ENCODE measurements at places on chromosomes 13 and 19. TPM values are rescaled to one million over a fixed set of nuclear protein-coding genes. Genes with fewer than 3 reads are reported as not detected.

The SYT5 gene
- not detected for total RNA-seq

DNA sequence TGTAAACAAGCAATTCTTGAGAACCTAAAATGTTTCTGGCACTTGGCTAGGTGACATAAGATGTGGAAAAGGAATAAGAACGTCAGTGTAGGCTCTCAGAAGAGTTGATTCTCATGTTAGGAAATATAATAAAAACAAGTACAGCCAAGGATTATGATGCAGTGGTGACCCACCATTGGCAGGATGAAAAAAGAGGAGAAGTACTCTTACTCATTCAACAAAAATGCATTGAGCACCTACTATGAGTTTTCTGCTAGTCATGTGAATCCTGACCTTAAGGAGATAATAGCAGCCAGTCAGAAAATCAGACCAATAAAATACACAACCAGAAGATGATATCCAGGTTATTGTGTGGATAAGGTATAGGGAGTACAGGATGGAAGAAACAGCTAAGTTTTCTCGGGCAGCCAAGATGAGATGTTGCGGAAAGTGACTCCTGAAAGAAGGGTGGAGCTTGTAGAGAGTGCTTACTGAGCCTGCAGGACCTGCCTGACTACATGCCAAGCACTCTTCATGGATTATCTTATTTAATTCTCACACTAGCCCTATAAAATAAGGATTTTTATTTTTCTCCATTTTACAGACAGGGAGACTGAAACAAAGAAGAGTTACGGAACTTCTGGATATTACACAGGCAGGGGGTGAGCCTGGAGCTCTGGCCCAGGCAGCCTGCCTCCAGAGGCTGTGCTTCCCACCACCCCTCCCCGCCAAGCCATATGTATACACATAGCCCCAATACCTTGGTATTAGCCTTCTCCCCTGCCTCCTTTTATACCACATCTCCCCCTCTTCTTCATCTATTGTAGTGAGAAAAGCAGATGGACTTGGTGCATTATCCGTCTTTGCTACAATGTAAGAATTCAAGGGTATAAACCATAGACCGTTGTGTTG, 58.0 kb downstream of the TGDS start:
- DNase-seq: no peak

DNA sequence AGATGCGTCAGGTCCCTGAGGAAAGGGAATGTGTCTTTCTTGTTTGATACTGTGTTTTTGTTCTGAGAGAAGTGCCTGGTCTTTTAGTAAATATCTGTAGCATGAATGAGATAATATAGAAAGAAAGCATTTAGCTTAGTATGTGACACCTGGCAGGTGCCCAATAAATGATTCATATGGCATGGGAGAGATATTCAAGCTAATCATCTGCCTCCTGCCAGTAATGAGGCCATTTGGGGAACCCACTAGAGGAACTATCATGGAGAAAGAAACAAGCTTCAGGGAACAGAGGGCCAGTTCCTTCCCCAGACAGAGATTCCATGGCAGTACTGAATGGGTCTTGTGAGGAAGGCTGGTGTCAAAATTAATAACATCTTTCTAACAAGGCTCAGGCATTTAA, 603.9 kb downstream of the DCT start:
- no peak for DNase-seq

The GNG8 gene
- not detected for total RNA-seq

DNA sequence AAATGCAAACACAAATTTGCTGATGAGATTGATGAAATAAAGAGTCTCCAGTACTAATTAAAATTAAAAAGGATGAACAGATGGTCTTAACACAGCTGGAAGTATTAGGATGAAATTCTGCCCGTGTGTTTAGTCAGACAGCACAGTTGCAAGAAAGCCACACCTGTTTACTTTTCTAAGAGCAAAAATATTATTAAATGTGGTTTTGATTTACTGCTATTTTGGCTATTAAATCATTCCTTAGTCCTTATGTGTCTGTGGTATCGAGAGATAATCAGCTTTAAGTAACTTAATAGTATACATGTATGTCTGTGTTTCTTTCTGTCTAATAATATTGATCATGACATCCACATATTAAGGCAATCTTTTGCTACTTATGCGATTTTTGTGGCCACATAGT, 494.9 kb downstream of the GPC6 start:
- DNase-seq: no peak

The ZNF587B gene
- 16.6 TPM for total RNA-seq

All from mesenteric fat pad (tissue), 1 donor.